ENCODE measurements at places on chromosomes 12 and 14. TPM values are rescaled to one million over a fixed set of nuclear protein-coding genes. Genes with fewer than 3 reads are reported as not detected.

GRCh38 chr14:55077170-55078151, 26.0 kb downstream of the MAPK1IP1L start:
- DNase-seq, result peak; percentile 56

GRCh38 chr12:42097971-42098370, 46.7 kb downstream of the GXYLT1 start:
- DNase-seq, result no peak

GRCh38 chr12:62934799-62935674, at the start of gene PPM1H:
Gene PPM1H (minus strand): TSS chr12:62935150. CDS start chr12:62934736, 414 bp downstream.
- peak; percentile 39 for DNase-seq

DNA sequence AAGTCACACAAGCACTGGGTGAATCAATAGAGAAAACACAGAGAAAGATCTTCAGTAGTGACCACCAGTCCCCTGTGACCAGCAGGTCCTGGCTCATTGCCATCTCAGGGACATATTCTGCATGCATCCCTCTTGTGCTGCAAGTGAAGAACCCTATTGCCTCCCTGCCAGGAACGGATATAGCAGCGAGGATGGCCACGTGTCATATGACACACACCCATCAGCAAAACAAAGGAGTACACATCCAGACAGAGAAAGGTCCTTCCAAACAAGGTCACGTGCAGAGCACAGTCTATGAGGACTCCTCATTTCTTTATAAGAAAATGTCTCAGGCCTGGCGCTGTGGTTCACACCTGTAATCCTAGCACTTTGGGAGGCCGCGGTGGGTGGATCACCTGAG, 638.4 kb downstream of the FLRT2 start:
- DNase-seq, result no peak

Gene ZFHX2
- total RNA-seq, result 1.4 TPM

GRCh38 chr14:72024504-72024903, 92.3 kb downstream of the RGS6 start:
- no peak for DNase-seq

Gene STRAP
- total RNA-seq, result 135 TPM

- DNase-seq, result no peak
Observed at GRCh38 chr12:104600790-104601739, 144.3 kb downstream of the CHST11 start.

GRCh38 chr12:21827083-21827482, 52.6 kb upstream of the KCNJ8 start:
- DNase-seq, result no peak
